ENCODE measurements at places on chromosomes 11 and 22. TPM values are rescaled to one million over a fixed set of nuclear protein-coding genes. Genes with fewer than 3 reads are reported as not detected.

DNA sequence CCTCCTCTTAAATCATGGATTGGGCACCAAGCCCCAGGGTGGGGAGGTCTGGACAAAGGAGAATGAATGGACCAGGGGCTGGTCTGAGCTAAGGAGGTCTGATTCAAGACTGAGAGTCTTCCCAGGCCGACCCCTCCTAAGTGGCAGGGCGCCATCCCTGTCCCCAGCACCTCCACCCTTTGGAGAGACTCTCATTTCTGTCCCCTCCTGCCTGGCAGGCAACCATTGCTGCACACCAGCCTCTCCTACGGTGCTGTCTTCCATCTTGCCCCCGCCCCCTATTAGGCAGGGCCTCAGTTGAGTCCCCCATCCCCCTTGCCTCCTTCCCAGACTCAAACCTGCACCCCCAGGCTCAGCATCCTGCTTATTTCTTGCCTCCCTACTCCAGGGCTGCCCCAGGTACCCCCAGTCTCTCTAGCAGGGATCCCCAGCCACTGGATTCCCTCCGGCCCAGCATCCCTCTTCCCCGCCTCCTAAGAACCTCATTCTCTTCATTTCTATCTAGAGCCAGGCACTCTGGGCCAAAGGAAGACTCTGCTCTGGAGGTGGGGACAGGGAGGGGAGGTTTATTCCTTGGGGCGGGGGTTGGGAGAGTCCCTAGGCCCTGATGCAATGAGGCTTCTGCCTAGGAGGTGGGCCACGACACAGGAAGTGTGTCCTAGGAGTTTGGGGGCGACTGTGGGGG lies 1.7 kb upstream of the RCOR2 start:
- no peak for DNase-seq

UCP2 gene
- 274 TPM for total RNA-seq

CCDC81 gene
- 1.2 TPM for total RNA-seq

- no peak for DNase-seq
These were observed 419.3 kb upstream of the FAT3 start for GRCh38 chr11:91805293-91805692.

GRCh38 chr11:121426476-121427399 lies 25.4 kb upstream of the SORL1 start:
- DNase-seq = peak; percentile 80

- no peak for DNase-seq
These were observed 66.8 kb downstream of the LRP5 start for GRCh38 chr11:68379206-68379605.

- DNase-seq = peak; percentile 68
These were observed at the start of gene AMPD3 for GRCh38 chr11:10454878-10455631. TSS of gene AMPD3 (plus strand) at chr11:10455264. CDS start at chr11:10461520, 6,256 bp downstream.

GRCh38 chr11:6025056-6025455 lies 5.5 kb downstream of the OR56A1 start:
- no peak for DNase-seq

SEC14L2 gene
- total RNA-seq = 11.6 TPM

DNA sequence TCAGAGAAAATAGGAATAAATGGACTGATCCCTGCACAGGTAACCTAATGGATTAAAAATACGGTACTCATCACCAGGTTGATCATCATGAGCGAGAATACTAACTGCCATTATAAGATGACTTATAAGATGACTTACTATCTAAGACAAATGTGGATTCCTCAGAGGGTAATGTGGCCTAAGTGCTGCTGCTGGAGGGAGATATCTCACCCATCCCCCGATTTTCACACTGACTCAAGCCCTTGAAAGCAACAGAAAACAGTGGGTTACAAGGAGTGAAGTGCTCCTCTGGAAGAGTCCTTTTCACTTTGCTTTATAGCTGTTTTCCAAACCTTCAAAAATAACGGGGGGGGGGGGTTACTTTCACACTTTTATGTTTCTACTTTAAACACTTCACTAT lies 920 bp downstream of the TMEM218 start:
- DNase-seq = peak; percentile 43

Measured in Karpas-422 (cell line).